Smooth muscle cell of bladder (primary cell): ENCODE measurements at places on chromosomes 16 and 17. TPM values are rescaled to one million over a fixed set of nuclear protein-coding genes. Genes with fewer than 3 reads are reported as not detected.

Gene SCN4A
- total RNA-seq: under 0.01 TPM in 1 of 2 replicates, not detected in the other

Gene CDT1
- total RNA-seq: 1.2 and 1.6 TPM in 2 replicates

Gene SEPTIN12
- total RNA-seq: not detected in 2 replicates

Gene PRSS33
- not detected in 2 replicates for total RNA-seq

Gene SOST
- not detected in 2 replicates for total RNA-seq

Gene ENO3
- 1.6 and 2.6 TPM in 2 replicates for total RNA-seq

Gene CHST5
- total RNA-seq: not detected in 2 replicates

Gene SNTB2
- 43.2 and 58.3 TPM in 2 replicates for total RNA-seq

Gene KRTAP2-2
- total RNA-seq: not detected in 2 replicates

Gene GABARAP
- total RNA-seq: 168 and 193 TPM in 2 replicates

Gene CHMP1A
- total RNA-seq: 72.0 and 82.3 TPM in 2 replicates

Gene JPH3
- under 0.01 TPM in 1 of 2 replicates, not detected in the other for total RNA-seq

Gene CLEC19A
- not detected in 2 replicates for total RNA-seq

Gene NUPR1
- 32.5 and 50.5 TPM in 2 replicates for total RNA-seq

Gene LGALS9
- 1.8 and 3.1 TPM in 2 replicates for total RNA-seq

Gene CCL4
- not detected in 2 replicates for total RNA-seq

Gene HS3ST2
- not detected in 2 replicates for total RNA-seq

Gene CPD
- total RNA-seq: 166 and 220 TPM in 2 replicates

Gene ZNF469
- 2.0 and 4.6 TPM in 2 replicates for total RNA-seq

Gene IL32
- total RNA-seq: 2.1 and 8.2 TPM in 2 replicates

Gene CCL16
- not detected in 2 replicates for total RNA-seq

Gene CNGB1
- total RNA-seq: not detected in 2 replicates

Gene PRAC2
- total RNA-seq: 0.46 TPM in 1 of 2 replicates, not detected in the other

Gene CPNE7
- total RNA-seq: 3.6 and 4.0 TPM in 2 replicates

Gene DOC2B
- not detected in 2 replicates for total RNA-seq

Gene SCO1
- 20.8 and 27.8 TPM in 2 replicates for total RNA-seq

Gene PTX4
- 0.09 TPM in 1 of 2 replicates, not detected in the other for total RNA-seq

Gene KCNJ18
- not detected in 2 replicates for total RNA-seq

Gene RND2
- total RNA-seq: 0.92 and 1.00 TPM in 2 replicates

Gene KLHL10
- 0.43 and 0.55 TPM in 2 replicates for total RNA-seq

Gene CSH2
- not detected in 2 replicates for total RNA-seq

Gene C1QTNF8
- total RNA-seq: not detected in 2 replicates

Gene KIF22
- total RNA-seq: 5.5 and 8.0 TPM in 2 replicates
